ENCODE measurements at places on chromosomes 16 and 17. TPM values are rescaled to one million over a fixed set of nuclear protein-coding genes. Genes with fewer than 3 reads are reported as not detected.

DNA sequence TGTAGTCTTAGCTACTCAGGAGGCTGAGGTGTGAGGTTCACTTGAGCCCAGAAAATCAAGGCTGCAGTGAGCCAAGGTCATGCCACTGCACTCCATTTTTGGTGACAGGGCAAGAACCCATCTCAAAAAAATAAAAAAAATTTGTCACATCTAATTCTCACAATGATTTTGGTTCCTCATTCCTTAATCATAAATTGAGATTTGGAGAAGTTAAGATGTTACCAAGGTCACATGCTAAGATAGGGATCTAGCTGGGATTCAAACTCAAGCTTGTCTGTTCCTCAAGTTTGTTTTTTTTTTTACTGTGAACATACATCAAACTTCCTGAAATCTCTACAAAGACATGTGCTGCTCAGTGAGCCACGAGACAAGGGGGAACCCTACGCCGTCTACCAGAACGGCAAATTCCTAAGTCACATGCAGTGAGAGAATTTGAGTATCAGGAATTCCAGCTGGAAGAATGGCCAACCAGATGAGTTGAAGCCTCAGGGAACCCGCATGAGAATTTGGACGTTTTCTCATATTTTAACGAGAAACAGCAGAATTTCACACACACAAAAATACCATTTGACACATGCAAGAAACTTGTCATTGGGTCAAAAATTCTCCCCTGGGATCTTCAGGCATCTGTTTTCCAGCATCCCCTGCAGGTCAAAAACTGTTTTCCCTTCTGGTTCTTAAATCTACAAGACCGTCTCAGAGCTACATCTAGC lies 414.1 kb upstream of the GOT2 start:
- H3K4me1 ChIP-seq, result no peaks in the 10 kb centered on the region
- no peak overlapping the region for H3K4me3 ChIP-seq
- peaks cover 4% of the 10 kb centered on the region for H3K27me3 ChIP-seq
- DNase-seq, result no peak
- no peaks in the 10 kb centered on the region for H3K36me3 ChIP-seq
- H3K27ac ChIP-seq, result no peak overlapping the region

- peaks cover 49% of the 10 kb centered on the region for H3K27me3 ChIP-seq
- no peak overlapping the region for H3K27ac ChIP-seq
- H3K4me3 ChIP-seq, result no peak overlapping the region
- peaks cover 15% of the 10 kb centered on the region for H3K4me1 ChIP-seq
- H3K36me3 ChIP-seq, result no peaks in the 10 kb centered on the region
- DNase-seq, result no peak
Measured at GRCh38 chr16:55044201-55044975, 113.7 kb downstream of the IRX5 start.

The ALOX15 gene
- 2.1 TPM for total RNA-seq

The CRHR1 gene
- 0.17 TPM for total RNA-seq

GRCh38 chr16:84460406-84461028 lies 43.9 kb downstream of the MEAK7 start:
- peaks cover 12% of the 10 kb centered on the region for H3K36me3 ChIP-seq
- H3K4me3 ChIP-seq, result no peak overlapping the region
- peaks cover 9% of the 10 kb centered on the region for H3K4me1 ChIP-seq
- no peak overlapping the region for H3K27ac ChIP-seq
- no peaks in the 10 kb centered on the region for H3K27me3 ChIP-seq

The CCL8 gene
- not detected for total RNA-seq

The HELZ gene
- total RNA-seq, result 57.3 TPM

The KREMEN2 gene
- total RNA-seq, result 4.5 TPM

DNA sequence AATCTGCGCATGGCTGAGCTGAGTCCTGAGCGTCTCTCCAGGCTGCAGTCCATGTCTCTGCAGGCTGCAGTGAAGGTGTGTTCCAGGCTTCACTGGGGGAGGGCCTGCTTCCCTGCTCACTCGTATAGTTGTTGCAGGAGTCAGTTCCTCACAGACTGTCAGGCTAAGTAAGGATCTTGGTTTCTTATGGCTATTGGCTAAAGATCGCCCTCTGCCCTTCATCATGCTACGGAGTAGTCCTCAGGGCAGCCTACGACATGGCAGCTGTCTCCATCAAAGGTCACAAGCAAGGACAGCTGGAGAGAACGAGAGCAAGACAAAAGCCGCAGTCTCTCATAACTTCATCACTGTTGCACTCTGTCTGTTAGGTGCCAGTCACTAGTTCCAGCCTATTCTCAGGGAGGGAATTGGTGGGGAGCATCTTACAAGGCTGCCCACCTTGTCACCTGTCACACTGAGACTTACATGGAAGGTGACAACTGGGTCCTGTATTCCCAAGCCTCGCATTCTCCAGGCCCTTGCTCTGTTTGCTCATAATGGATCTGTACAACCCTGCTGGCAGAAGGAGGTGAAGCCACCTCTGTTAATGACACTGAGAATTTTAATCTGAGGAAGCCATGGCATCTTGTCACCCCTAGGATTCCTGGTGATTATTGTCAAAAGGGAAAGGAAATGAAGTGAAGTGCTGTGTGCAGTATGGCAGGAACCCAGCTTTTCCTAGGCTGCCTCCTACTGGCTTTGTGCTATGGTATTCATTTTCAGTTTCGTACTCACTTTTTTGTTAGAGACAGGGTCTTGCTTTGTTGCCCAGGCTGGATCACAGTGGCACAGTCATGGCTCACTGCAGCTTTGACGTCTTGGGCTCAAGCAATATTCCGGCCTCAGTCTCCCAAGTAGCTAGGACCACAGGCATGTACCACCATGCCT lies 43.4 kb downstream of the MFSD11 start:
- H3K27ac ChIP-seq, result no peak overlapping the region
- H3K27me3 ChIP-seq, result no peaks in the 10 kb centered on the region
- H3K36me3 ChIP-seq, result peaks cover 11% of the 10 kb centered on the region
- H3K4me3 ChIP-seq, result no peak overlapping the region

- no peak for DNase-seq
- no peak overlapping the region for H3K4me3 ChIP-seq
- no peaks in the 10 kb centered on the region for H3K36me3 ChIP-seq
Measured at GRCh38 chr16:10126686-10127085, 55.5 kb downstream of the GRIN2A start.

DNA sequence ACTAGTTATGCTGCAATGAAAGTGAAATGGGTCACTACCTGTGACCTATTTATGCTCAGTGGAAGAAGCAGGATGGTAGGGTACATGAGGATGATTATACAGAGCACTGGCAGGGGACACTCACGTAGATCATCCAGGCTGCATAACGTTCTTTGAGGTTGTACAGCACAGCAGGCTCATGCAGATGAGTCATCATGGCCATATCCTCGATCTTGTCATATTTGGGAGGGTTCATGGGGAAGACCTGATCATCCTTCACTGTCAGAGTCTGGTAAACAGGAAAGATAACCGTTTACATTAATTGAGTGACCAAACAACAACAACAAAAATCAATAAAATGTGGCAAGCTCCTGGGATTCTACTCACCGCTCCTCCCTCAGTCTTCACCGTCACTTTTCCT lies 2.1 kb downstream of the MYH2 start:
- H3K4me3 ChIP-seq, result no peak overlapping the region
- no peak overlapping the region for H3K27ac ChIP-seq
- H3K36me3 ChIP-seq, result no peaks in the 10 kb centered on the region
- no peaks in the 10 kb centered on the region for H3K4me1 ChIP-seq
- H3K27me3 ChIP-seq, result peaks cover 33% of the 10 kb centered on the region

DNA sequence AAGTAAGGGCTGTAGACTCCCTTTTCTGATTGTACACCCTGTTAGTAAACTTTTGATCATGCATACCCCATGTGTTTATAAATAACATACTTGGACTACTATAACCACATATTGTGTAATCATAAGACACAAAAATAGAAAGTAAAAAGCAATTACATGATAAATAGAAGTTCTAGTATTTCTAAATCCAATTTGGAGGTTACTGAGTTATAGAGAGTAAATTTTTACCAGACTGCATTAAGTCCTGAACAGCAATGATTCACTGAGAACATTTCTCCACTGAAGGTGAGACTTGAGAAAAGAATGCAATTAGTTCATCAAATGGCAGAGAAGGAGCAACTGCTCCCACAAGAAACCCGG lies 7.7 kb upstream of the TBKBP1 start:
- H3K36me3 ChIP-seq, result peaks cover 24% of the 10 kb centered on the region
- no peak overlapping the region for H3K4me3 ChIP-seq
- peaks cover 7% of the 10 kb centered on the region for H3K4me1 ChIP-seq
- H3K27me3 ChIP-seq, result no peaks in the 10 kb centered on the region
- no peak for DNase-seq

GRCh38 chr17:66432411-66432957 lies 130.1 kb downstream of the PRKCA start:
- no peak for DNase-seq
- no peaks in the 10 kb centered on the region for H3K36me3 ChIP-seq
- H3K4me1 ChIP-seq, result peaks cover 27% of the 10 kb centered on the region
- no peak overlapping the region for H3K27ac ChIP-seq
- no peaks in the 10 kb centered on the region for H3K27me3 ChIP-seq

DNA sequence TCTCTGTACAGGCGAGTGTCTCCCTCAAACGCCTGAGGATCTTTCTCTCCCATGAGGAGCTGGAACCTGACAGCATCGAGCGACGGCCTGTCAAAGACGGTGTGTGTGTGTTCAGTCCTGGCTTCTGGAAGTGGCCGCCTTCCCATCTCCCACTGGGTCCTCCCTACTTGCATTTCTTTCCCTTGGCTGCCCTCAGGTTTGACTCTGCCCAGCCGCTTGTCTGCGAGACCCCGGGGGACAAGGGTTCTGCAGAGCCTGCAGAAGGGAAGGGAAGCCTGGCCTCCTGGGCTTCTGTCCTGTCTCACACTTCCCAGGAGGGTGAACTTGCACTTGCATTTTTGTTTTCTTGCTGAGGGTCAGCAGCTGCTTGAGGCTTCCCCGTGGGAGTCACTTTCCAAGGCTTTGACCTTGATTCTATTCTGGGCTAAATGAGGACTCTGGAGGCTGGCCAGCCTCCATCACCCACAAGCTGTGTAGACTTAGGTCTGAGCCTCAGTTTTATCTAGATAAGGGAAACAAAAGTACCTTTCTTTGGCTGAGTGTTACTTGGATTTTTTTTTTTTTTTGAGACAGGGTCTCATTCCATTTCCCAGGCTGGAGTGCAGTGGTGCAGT lies 122.3 kb downstream of the ABCC1 start:
- no peak overlapping the region for H3K4me3 ChIP-seq
- DNase-seq, result no peak
- no peak overlapping the region for H3K27ac ChIP-seq

The FBXL16 gene
- total RNA-seq, result 4.3 TPM

All from type B pancreatic cell (in vitro differentiated cells).